ENCODE measurements at places on chromosomes 11 and 22. TPM values are rescaled to one million over a fixed set of nuclear protein-coding genes. Genes with fewer than 3 reads are reported as not detected.

The KCNK4 gene
- total RNA-seq = 0.22 TPM

The CNGA4 gene
- 0.22 TPM for total RNA-seq

The BIRC3 gene
- 0.27 TPM for total RNA-seq

DNA sequence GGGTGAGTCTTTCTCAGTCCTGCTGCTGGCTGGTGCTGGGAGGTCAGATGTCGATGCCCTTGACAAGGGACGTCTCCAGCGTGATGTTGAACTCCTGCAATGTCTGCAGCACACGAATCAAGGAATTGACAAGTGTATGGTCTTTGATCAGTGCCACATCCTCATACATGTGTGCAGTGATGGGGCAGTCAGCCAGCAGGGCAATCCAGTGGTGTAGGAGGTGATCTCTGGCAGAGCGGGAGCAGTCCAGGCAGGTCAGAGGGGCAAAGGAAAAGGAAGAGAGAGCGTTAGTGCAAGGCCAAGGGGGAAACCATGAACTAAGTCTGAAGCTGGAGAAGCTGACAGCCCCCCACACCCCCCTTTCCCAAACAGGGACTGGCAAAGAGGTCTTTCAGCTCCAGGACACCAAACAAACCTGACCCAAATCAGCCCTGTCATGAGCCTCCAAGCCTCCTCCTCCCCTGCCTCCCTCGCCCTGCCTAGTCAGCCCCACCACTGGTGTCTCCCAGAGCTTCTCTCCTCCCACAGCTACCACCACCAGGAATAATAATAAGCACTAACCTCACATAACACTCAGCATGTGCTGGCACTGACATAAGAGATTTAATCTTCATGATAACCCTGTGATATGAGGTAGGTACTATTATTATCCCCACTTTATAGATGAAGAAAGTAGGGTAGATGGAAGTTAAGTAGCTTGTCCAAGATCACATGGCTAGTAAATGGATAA is 48.4 kb upstream of the SCUBE2 start:
- H3K27ac ChIP-seq = peak overlapping the region; percentile 82
- peaks cover 42% of the 10 kb centered on the region for H3K36me3 ChIP-seq
- H3K4me1 ChIP-seq = peaks cover 29% of the 10 kb centered on the region
- no peak overlapping the region for H3K4me3 ChIP-seq
- no peaks in the 10 kb centered on the region for H3K27me3 ChIP-seq
- DNase-seq = no peak

DNA sequence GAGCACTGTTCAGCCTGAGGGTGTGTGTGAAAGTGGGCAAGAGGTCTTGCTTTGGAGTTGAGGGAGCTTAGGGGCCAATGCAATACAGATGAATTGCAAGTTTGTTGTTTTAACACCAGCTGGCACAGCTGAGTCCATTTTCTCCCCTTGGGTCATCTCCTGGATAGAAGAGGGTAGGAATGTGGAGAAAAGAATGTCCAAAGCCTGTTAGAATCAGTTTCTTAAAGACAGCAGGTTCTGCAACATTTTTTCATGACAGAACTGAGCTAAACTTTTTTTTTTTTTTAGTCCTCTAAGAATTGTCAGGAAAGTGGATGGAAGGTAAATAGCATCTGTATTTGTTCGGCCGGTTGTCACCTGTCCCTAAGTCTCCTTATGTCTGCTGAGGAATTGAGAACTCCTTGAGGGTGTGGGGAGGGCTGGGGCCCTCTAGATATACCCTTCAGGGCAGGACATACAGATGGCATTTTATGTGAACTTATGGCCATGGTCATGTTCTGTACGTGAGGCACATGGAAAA is 211.1 kb upstream of the CADM1 start:
- H3K4me3 ChIP-seq = no peak overlapping the region
- H3K4me1 ChIP-seq = peaks cover 7% of the 10 kb centered on the region
- peaks cover 3% of the 10 kb centered on the region for H3K36me3 ChIP-seq
- no peak overlapping the region for H3K27ac ChIP-seq
- H3K27me3 ChIP-seq = peaks cover 51% of the 10 kb centered on the region
- no peak for DNase-seq
